ENCODE measurements at places on chromosomes 4 and X. TPM values are rescaled to one million over a fixed set of nuclear protein-coding genes. Genes with fewer than 3 reads are reported as not detected.

- DNase-seq, result no peak
Observed at GRCh38 chrX:71095033-71095432, 618 bp upstream of the FOXO4 start.

DNA sequence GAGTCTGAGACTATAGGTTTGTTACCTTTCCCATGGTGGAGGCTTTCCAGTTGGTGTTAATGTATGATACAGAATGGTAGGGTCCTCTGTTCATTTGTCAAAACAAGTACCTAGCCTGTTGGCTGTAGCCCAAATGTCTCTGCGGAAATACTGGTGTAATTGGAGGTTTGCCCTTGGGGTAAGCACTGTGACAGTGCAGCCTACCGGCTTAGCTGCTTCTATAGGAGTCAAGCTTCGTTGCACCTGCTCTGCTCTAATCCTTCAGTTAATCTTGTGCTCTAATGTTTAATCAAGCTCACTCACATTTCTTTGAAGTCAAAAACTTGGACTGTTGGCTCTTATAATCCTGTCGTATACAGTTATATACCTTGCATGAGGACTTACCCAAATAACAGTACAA is 203.4 kb downstream of the CCNG2 start:
- DNase-seq, result no peak

DNA sequence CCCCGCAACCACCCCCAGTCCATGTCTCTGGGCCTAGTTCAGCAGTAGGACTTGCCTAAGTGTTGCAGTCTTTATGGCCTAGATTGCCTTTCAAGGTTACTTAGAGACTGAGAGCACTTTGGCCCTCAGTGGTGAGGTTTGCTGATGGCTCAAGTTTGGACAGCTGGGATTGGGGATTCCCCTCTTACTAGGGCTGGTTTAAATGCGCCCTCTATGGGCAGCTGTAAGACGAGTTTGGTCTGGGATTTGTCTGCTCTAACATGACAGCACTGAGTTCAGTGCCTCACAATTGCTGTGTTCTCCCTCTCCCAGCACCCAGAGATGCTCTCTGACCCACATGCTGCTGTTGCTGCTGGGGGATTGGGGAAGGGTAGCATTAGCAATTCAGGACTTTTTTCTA is 23.1 kb downstream of the DACH2 start:
- no peak for DNase-seq

- DNase-seq, result no peak
Observed at GRCh38 chr4:56764223-56764622, 57.3 kb downstream of the SPINK2 start.

Gene CCSER1
- 246 TPM for total RNA-seq

GRCh38 chr4:17397611-17398010 is 114.3 kb downstream of the QDPR start:
- no peak for DNase-seq

DNA sequence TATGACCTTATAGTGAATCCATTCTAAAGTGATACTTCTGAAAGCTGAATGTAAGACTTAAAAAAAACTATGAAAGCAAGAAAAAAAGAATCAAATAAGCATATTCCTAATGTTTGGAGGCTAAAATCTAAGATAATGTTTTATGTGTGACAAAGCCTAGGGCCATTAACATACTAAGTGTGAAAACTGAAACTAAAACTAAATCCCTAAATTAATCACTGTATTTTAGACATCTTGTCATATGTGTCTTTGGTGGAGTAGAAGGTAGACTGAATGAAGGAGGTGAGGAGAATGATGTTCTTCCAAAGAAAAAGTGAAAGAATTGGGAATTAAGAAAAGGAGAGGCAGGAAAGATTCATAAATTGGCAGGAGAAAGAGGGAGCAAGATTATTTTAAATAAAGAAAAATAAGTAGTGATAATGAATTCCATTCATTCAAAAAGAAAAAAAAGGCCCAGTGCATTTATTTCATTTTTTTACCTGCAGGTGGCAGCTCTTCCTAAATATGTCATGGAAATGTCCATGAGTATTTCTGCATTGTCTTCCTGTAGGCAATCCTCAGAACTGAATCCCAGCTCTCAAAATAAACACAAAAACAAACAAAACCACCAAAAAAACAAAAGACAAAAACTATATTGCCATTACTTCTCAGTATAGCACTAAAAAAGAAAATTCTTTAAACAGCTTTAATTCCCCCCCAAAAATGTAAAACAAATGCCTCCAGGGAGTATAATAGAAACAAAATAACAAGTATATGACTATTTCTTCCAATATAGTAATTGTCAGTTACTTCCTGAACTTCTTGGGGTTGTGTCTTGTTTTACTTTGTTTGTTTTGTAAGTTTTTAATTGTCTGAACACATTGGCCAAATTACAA is 17.0 kb upstream of the AP1AR start:
- DNase-seq, result no peak

- no peak for DNase-seq
Observed at GRCh38 chr4:7944599-7945220, 5.0 kb upstream of the AFAP1 start.

Gene TRPC3
- total RNA-seq, result 9.7 TPM

Gene FRMPD4
- total RNA-seq, result 34.5 TPM

Gene FGF13
- total RNA-seq, result 136 TPM

DNA sequence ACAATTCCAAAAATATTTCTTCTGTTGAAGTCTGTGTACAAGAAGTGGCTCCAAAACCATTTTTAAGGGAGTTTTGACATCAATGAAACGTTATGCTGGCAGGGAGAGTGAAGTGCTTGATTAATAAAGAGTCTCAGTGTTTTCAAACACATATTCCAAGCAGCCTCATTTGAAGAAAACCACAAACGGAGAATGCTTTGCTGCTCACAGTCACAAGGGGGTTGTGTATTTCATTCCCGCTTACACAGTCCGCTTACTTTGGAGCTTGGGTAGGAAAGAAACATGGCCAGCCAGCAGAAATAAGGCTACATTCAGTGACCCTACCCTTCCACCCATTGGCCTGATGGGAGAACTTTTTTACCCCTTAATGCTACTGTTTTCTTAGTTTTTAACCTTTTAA is 586.2 kb downstream of the RAB28 start:
- DNase-seq, result no peak

- no peak for DNase-seq
Observed at GRCh38 chr4:38132107-38132673, 172.0 kb downstream of the PTTG2 start.

- DNase-seq, result no peak
Observed at GRCh38 chr4:148847544-148848255, 405.5 kb upstream of the NR3C2 start.

All from occipital lobe (tissue), 3 donors.